Substantia nigra (tissue), 51 donors: ENCODE measurements at places on chromosomes 6 and 20.

- no peak for DNase-seq
These were observed 175.8 kb upstream of the SALL4 start for GRCh38 chr20:51978070-51978501.

DNA sequence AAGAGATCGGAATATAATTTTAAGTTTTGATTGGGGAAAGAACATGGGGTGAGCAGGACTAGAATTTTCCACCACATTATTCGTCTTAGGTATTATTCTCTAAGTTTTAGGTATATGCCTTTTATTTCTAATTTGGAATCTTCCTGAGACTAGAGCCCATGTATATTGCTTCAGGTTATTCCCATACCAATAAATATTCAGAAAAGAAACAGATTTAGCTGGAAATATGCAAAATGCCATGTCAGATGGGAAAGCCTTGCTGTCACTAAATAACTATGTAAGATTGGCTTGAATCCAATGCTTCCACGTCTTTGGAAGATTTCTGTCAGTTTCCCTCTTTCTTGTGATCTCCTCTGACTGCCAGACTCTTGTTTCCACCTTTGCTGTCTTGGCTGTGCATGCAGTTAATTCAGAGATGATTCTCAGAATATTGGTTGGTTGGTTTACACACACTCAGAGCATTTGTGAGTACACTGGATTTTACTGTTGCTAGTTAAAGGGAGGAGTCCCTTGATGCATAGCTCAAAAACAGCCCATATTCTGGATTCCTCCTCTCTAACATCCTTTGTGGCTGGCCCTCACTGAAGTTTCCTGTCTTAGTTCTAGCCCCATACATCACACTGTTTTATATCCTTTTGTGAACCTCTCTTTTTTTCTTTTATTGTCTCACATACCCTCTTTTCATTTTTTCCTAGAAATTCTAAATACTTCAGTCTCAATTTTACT lies 64.3 kb downstream of the GRM1 start:
- no peak for DNase-seq

GRCh38 chr20:16100767-16101166 lies 472.5 kb downstream of the KIF16B start:
- no peak for DNase-seq

GRCh38 chr6:121664158-121664557 lies 228.7 kb downstream of the GJA1 start:
- DNase-seq: no peak
